Natural killer cell (primary cell): ENCODE measurements at places on chromosomes 16 and 17. TPM values are rescaled to one million over a fixed set of nuclear protein-coding genes. Genes with fewer than 3 reads are reported as not detected.

KRTAP4-1 gene
- not detected for total RNA-seq

WFDC1 gene
- total RNA-seq: not detected

C1QTNF8 gene
- not detected for total RNA-seq

NUDT16L1 gene
- total RNA-seq: 30.8 TPM

DNA sequence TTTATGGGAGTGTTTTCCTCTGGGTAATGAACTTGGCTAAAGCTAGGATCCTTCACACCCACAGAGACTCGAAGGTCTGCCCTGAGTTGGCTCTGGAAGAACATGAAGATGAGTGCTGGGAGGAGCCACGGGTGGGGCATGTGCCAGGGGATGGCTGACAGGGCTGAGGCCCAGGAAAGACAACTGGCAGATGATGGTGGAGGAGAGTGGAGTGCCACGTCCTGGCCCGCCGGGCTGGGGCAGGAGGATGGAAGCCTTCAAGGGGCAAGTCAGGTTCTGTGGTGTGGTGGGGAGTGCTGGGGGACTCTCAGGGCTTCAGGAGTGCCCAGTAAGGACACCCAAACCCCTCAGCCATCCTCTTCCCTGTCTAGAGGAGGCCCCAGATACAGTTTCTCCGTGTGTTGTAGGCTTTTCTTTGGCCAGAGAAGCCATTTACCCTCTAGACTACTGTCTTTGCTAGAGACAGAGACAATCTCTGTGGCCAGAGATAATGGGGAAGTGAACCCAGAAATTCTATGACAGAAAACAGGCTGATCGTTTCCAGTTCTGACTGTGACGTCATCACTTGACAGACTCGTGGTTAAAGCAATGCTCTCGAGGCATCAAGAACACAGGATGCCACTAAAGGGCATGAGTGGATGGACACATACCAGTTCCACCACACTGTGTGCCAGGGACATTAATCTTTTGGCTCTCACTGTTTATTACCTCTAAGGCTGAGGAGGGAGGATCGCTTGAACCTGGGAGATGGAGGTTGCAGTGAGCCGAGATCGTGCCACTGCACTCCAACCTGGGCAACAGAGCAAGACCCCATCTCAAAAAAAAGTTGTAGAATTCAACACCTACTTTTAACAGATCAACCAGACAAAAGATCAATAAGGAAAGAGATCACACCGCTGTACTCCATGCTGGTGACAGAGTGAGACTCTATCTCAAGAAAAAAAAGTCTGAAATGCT, 18.6 kb upstream of the SLC5A10 start:
- no peaks in the 10 kb centered on the region for H3K4me1 ChIP-seq
- H3K27ac ChIP-seq: no peak overlapping the region
- H3K27me3 ChIP-seq: no peaks in the 10 kb centered on the region

DNA sequence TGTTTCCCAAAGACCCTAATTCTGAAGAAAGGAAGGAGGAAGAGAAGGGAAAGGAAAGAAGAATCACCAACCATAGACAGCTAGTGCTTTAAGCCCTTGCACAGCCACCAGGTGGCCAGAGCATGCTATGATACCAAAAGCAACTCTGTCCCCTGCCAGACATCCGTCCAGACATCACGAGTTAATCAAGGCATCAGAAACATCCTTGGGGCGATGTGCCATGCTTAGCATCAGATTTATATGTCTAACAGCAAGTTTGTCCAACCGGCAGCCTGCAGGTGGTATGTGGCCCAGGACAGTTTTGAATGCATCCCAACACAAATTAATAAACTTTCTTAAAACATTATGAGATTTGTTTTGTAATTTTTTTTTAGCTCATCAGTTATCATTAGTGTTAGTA, 2.9 kb upstream of the CRYBA1 start:
- H3K27ac ChIP-seq: no peak overlapping the region
- DNase-seq: no peak
- H3K4me3 ChIP-seq: no peak overlapping the region
- H3K27me3 ChIP-seq: no peaks in the 10 kb centered on the region
- peaks cover 4% of the 10 kb centered on the region for H3K4me1 ChIP-seq

DNA sequence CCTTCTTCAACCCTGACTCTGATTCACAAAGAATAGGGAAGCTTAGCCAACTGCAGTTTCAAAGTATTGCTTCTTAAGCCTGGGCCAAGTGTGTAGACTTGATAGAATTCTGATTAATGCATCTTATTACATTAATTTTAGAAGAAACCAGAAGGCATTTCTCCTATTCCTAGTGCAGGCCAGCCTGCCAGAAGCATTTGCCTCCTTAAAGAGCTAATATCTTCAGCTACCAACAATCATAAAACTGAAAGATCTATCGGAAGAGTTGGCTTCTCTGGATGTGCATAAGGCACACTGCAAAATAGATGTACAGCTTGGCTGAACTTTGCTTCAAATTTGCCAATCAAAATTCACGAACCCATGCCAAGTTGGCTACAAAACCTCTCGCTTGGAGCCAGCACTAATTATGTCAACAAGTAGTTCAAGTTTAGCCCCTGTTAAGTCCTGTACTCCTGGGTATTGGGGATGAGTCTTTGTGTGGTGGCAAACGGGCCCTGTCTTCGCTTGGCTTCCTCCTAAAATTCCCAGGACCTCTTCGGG, 717.8 kb downstream of the WWOX start:
- DNase-seq: no peak
- H3K4me3 ChIP-seq: no peak overlapping the region
- H3K36me3 ChIP-seq: no peaks in the 10 kb centered on the region
- H3K4me1 ChIP-seq: no peaks in the 10 kb centered on the region
- H3K27me3 ChIP-seq: no peaks in the 10 kb centered on the region

DNA sequence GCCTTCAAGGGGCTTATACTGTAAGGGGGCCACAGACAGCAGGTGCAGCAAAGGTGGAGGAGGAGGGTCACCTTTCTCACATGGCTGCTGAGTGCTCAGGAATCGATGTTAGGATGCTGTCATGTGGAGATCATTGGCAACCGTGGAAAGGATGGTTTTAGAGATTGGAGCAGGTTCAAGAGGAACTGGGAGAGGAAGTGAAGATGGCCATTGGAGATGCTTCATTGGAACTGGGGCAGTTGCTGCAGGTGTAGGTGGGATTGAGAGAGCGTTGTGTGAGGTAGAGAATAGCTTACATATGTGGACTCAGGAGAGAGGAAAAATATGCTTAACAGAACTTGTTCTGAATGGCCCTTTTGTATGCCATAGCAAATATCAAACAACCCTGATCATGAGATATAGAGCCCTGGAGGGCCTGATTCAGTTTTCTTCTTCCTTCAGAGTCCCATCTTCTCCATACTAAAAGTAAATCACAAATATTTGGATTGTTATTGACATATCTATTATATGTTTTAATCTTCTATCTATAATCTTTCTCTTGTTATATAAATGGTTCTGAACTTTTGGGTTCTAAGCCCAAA, 40.8 kb downstream of the LDHD start:
- H3K36me3 ChIP-seq: no peaks in the 10 kb centered on the region
- no peak overlapping the region for H3K4me3 ChIP-seq
- H3K27ac ChIP-seq: no peak overlapping the region

- no peak overlapping the region for H3K4me3 ChIP-seq
- DNase-seq: no peak
- peaks cover 17% of the 10 kb centered on the region for H3K36me3 ChIP-seq
- no peaks in the 10 kb centered on the region for H3K4me1 ChIP-seq
- H3K27ac ChIP-seq: no peak overlapping the region
- no peaks in the 10 kb centered on the region for H3K27me3 ChIP-seq
These were observed 17.7 kb downstream of the ZNHIT3 start for GRCh38 chr17:36504156-36504545.

- H3K4me1 ChIP-seq: peaks cover 24% of the 10 kb centered on the region
- no peaks in the 10 kb centered on the region for H3K27me3 ChIP-seq
- DNase-seq: peak; percentile 78
- no peaks in the 10 kb centered on the region for H3K36me3 ChIP-seq
These were observed 1.1 kb downstream of the KATNB1 start for GRCh38 chr16:57736419-57737351.

DNA sequence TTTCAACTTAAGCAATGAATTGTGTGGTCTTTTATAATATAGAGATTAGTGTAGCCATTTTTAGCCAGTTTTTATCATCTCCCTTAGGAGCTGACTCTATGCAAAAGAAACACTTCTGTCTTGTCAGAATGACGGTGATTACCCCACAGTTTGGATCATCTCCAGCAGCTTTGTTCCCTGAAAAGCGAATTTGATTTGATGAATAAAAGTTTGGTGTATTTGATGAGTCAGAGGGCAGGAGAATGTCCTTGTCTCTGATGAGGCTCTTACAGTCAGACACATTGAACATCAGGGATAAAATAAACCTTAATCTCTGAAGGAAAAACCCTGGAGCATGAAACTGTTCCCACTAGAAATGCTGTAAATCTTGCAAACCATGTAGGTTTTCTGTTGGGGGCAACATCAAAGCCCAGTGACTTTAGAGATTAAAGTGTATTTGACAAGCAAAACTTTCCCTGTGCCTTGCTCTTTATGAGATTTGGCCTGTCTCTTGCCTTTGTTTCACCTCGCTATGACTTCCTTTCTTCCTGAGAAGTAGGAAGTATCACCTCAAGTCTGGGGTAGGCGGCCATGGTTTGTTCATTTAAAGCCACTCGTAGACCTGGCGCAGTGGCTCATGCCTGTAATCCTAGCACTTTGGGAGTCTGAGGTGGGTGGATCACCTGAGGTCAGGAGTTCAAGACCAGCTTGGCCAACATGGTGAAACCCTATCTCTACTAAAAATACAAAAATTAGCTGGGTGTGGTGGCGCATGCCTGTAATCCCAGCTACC, 209.3 kb downstream of the FTO start:
- peaks cover 30% of the 10 kb centered on the region for H3K4me1 ChIP-seq
- peak; percentile 25 for DNase-seq
- H3K36me3 ChIP-seq: no peaks in the 10 kb centered on the region
- H3K27me3 ChIP-seq: no peaks in the 10 kb centered on the region
- no peak overlapping the region for H3K4me3 ChIP-seq

DNA sequence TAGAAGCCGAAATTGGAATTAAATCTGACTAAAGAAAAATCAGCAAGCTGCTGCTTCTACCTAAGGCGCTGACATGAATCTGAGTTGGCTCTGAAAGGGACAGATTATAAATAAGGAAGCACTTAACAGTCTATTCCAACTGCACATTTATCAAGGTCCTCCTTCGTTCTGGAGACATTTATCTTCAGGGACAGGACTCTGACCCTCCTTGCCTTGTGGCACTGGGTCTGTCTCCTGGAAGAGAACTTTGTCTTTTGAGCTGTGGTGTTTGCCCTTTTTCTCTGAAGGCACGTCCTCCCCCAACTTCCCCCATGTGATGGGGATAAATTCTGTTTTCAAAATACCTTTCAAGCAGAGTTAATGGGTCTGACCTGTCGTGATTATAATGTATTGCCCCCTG, 47.0 kb upstream of the MARCHF10 start:
- H3K36me3 ChIP-seq: no peaks in the 10 kb centered on the region
- H3K4me1 ChIP-seq: no peaks in the 10 kb centered on the region
- H3K4me3 ChIP-seq: no peak overlapping the region

GRCh38 chr16:19809121-19809635, 75.5 kb downstream of the GPRC5B start:
- H3K36me3 ChIP-seq: no peaks in the 10 kb centered on the region
- no peak for DNase-seq
- H3K27ac ChIP-seq: no peak overlapping the region
- no peak overlapping the region for H3K4me3 ChIP-seq
- H3K27me3 ChIP-seq: no peaks in the 10 kb centered on the region

DNA sequence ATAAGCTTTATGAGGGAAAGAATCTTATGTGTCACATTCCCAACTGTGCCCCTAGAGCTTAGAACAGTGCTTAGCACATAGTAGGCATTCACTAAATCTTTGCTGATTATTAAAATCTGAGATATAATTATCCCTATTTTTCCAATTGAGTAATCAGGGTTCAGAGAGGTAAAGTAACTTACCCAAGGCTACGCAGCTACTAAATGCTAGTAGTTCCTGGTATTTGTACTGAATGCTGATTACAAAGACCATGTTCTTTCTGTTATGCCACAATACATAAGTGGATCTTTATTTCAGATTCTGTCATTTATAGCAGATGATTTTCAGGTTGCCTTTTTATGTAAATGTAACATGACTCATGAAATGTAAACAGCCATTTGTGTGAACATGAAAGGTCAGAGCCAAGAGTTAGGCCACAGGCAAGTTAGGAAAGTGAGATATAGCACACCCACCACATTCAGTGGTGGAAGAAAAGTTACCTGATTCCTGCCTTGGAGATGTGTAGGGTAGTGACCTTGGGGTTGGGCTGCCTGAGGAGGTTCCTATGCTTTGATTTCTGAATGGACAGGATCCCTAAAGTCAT, 77.2 kb downstream of the FTO start:
- H3K27ac ChIP-seq: no peak overlapping the region
- H3K4me1 ChIP-seq: no peaks in the 10 kb centered on the region
- H3K27me3 ChIP-seq: no peaks in the 10 kb centered on the region

GRCh38 chr16:59330019-59330670, 596.0 kb upstream of the GOT2 start:
- H3K4me3 ChIP-seq: no peak overlapping the region
- H3K27me3 ChIP-seq: no peaks in the 10 kb centered on the region
- H3K36me3 ChIP-seq: no peaks in the 10 kb centered on the region
- no peak overlapping the region for H3K27ac ChIP-seq

GRCh38 chr17:38508954-38509771, 80.9 kb downstream of the ARHGAP23 start:
- H3K27me3 ChIP-seq: peaks cover 22% of the 10 kb centered on the region
- peak; percentile 82 for DNase-seq
- no peaks in the 10 kb centered on the region for H3K36me3 ChIP-seq
- H3K4me3 ChIP-seq: no peak overlapping the region
- H3K27ac ChIP-seq: no peak overlapping the region
